PC-9 (cell line): ENCODE measurements at places on chromosomes 5 and 9. TPM values are rescaled to one million over a fixed set of nuclear protein-coding genes. Genes with fewer than 3 reads are reported as not detected.
A peak's percentile ranks its signal among the peaks of the same experiment; 100 is the strongest.

CDKN2A gene
- 282 and 404 TPM in 2 replicates for total RNA-seq

DNA sequence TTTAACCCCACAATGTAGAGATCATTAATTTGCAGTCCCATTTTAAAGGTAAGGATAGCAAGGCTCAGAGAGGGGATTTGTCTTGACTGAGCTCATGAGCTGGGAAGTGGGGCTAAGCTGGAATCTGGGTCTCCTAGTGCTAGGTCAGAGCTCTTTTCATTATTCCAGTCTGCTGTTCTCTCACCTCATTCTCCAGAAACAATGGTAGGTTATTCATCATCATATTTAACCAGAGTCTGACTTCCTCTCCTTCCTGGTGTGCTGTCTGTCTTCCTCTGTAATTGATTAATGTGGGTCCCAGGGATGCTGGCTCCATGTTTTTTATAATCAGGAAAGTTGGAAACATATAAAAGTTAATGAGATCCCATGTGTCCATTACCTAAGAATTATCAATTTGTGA is 20.6 kb downstream of the C9orf43 start:
- no peak for DNase-seq
- H3K4me1 ChIP-seq, result no peaks in the 10 kb centered on the region
- H3K27ac ChIP-seq, result no peak overlapping the region
- no peaks in the 10 kb centered on the region for H3K27me3 ChIP-seq
- H3K36me3 ChIP-seq, result no peaks in the 10 kb centered on the region
- H3K4me3 ChIP-seq, result no peak overlapping the region

GRCh38 chr5:72486371-72486770 is 20.8 kb downstream of the ZNF366 start:
- DNase-seq, result no peak

DRD1 gene
- not detected in 2 replicates for total RNA-seq

RABL6 gene
- 116 and 136 TPM in 2 replicates for total RNA-seq

SLC34A3 gene
- 1.4 and 2.5 TPM in 2 replicates for total RNA-seq

GRCh38 chr5:110757118-110757729 is 18.4 kb downstream of the SLC25A46 start:
- DNase-seq, result peak; percentile 38
- H3K27ac ChIP-seq, result no peak overlapping the region
- H3K4me1 ChIP-seq, result no peaks in the 10 kb centered on the region
- H3K27me3 ChIP-seq, result no peaks in the 10 kb centered on the region
- H3K36me3 ChIP-seq, result peaks cover 16% of the 10 kb centered on the region; the same call in 1 of the 2 replicates
- H3K4me3 ChIP-seq, result no peak overlapping the region

- H3K4me3 ChIP-seq, result no peak overlapping the region
- H3K36me3 ChIP-seq, result no peaks in the 10 kb centered on the region
- no peaks in the 10 kb centered on the region for H3K27me3 ChIP-seq
- DNase-seq, result no peak
- H3K27ac ChIP-seq, result no peak overlapping the region
These were observed 21.4 kb upstream of the CCNO start for GRCh38 chr5:55254802-55255201.

GPR151 gene
- not detected in 2 replicates for total RNA-seq

SLC6A19 gene
- not detected in 2 replicates for total RNA-seq

DNA sequence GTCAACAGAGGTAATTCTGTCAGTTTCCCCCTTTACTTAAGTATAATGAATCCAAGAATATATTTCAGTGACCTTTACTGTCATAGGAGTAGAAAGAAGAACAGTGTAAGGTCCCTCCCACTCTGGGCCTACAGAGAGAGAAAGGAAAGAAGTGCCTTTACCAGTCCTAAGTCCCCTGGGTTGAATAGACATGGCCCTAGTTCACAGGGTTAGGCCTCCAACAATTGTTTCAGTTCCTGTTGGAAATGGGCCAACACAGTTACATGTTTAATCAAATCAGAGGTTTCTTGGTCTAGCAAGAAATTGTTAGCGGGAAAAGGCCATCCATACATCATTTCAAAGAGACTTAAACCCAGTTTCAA is 605.6 kb downstream of the MTRR start:
- H3K4me3 ChIP-seq, result no peak overlapping the region
- H3K36me3 ChIP-seq, result no peaks in the 10 kb centered on the region
- no peak for DNase-seq
- no peaks in the 10 kb centered on the region for H3K4me1 ChIP-seq
- H3K27me3 ChIP-seq, result no peaks in the 10 kb centered on the region; the same call in 1 of the 2 replicates

DNA sequence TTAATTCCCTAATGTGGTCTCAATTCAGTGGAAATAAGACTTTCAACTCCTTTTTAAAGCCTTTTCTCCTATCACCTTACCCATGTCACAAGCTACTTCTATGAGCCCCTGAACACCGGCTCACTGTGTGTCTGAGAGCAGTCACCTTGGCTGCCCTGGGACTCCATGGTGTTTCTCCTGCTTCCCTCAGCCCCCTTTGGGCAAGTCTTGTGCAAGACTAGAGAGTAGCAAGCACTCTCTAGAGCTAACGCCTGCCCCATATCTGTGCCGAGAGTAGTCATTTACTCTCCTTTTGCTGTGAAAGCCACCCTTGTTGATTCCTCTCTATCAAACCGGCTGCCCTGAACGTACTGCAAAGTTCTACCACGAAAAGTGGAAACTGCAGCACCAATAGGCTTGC is 77.9 kb upstream of the DAB2 start:
- H3K4me3 ChIP-seq, result no peak overlapping the region
- H3K4me1 ChIP-seq, result peaks cover 11% of the 10 kb centered on the region
- DNase-seq, result no peak

GRCh38 chr5:78295035-78295961 is 800 bp upstream of the AP3B1 start:
- peak; percentile 55 for DNase-seq
- peak overlapping the region; percentile 94 for H3K4me3 ChIP-seq
- no peaks in the 10 kb centered on the region for H3K36me3 ChIP-seq

GRCh38 chr5:101897914-101898313 is 398.2 kb downstream of the SLCO4C1 start:
- H3K27me3 ChIP-seq, result no peaks in the 10 kb centered on the region
- H3K36me3 ChIP-seq, result no peaks in the 10 kb centered on the region
- H3K27ac ChIP-seq, result no peak overlapping the region
- no peak overlapping the region for H3K4me3 ChIP-seq
- no peaks in the 10 kb centered on the region for H3K4me1 ChIP-seq
- DNase-seq, result no peak

DNA sequence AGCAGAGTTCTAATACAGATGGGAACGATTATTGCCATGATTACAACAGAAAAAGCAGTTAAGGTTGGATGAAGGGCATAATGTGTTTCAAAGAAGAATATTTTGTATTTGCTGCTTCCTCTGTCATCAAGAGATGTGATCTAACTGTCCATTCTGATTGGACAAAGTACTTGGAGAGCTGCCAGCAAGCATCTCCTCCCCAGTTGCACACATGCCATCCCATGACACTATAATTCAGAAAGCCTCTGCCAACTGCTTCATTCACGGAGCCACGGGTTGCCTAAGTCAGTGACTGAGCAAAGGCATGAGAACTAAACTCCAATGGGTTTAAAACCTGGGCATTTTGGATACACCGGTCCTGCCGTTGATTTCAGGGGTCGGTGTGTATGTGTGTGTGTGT is 253.8 kb downstream of the CRB2 start:
- no peaks in the 10 kb centered on the region for H3K36me3 ChIP-seq
- no peak overlapping the region for H3K4me3 ChIP-seq
- no peak overlapping the region for H3K27ac ChIP-seq
- no peaks in the 10 kb centered on the region for H3K4me1 ChIP-seq
- DNase-seq, result no peak

CDC14B gene
- total RNA-seq, result 43.3 and 47.2 TPM in 2 replicates

CDC26 gene
- total RNA-seq, result 40.4 and 43.4 TPM in 2 replicates

DNA sequence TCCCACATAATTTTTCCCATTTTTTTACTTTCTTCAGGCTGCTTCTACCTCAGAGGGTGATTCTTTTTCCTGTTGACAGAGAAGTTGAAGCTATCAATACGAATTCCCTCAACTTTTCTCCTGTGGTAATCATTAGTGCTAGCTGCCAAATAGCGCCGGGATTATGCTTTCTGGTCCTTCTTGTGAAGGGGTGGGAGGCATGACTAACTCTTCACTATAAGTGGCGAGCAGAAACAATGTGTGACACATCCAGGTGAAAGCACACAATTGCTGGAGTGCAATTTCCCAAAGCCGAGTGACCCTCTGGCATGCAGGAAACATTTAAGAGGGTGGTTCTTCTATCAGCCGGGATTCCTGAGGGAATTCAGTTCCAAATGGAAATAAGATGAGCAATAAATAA is 56.0 kb downstream of the TRPC7 start:
- no peak overlapping the region for H3K4me3 ChIP-seq
- no peaks in the 10 kb centered on the region for H3K27me3 ChIP-seq
- no peaks in the 10 kb centered on the region for H3K36me3 ChIP-seq
- DNase-seq, result no peak
- H3K27ac ChIP-seq, result no peak overlapping the region

UBQLN1 gene
- total RNA-seq, result 118 and 129 TPM in 2 replicates

- H3K4me3 ChIP-seq, result no peak overlapping the region
- no peaks in the 10 kb centered on the region for H3K4me1 ChIP-seq
- H3K27ac ChIP-seq, result no peak overlapping the region
- H3K27me3 ChIP-seq, result peaks cover 87% of the 10 kb centered on the region
- no peak for DNase-seq
- H3K36me3 ChIP-seq, result no peaks in the 10 kb centered on the region
These were observed 81.4 kb downstream of the COL5A1 start for GRCh38 chr9:134723037-134723436.

STKLD1 gene
- total RNA-seq, result 3.1 and 4.8 TPM in 2 replicates

GRCh38 chr5:172713809-172714490 is 57.0 kb downstream of the DUSP1 start:
- H3K36me3 ChIP-seq, result no peaks in the 10 kb centered on the region
- H3K27ac ChIP-seq, result no peak overlapping the region
- DNase-seq, result no peak
- no peaks in the 10 kb centered on the region for H3K27me3 ChIP-seq

DNA sequence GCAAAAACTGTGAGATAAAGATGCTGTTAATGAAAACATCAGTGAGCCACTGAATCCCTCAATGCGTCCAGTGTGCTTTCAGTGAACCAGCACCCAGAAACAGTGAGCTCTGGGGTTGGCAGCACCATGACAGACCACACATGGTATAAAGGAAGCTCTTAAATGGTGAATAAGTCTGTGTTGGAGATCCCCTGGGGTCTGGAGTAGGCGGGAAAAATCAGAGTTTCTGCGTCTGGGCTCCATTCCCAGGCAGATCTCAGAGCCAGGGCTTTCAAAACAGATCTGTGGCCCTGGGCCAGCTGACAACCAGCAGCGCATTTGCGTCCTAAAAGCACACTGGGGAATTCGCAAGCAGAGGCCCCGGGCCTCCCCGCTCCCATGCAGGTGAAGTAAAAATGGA is 233.5 kb downstream of the FRMD3 start:
- no peaks in the 10 kb centered on the region for H3K36me3 ChIP-seq
- H3K4me1 ChIP-seq, result peaks cover 11% of the 10 kb centered on the region
- DNase-seq, result no peak
- H3K4me3 ChIP-seq, result no peak overlapping the region

DNA sequence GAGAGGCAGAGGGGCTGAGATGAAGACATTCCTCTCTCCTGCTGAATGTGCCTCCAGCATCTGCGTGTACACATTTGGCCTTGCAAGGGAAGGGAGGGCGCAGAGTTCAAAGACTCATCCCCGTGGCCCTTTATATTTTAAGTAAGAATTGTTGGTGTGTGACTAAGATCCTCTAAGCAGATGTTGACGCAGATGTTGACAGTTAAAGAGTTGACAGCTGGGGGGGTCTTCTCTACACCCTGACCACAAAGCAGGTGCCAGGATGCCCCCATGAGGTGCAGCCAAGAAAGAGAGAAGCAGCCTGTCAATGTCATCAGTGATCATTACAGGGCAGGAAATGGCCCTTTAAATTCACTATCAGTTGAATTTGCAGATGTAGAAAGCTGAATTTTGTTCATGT is 262.9 kb downstream of the IRX1 start:
- H3K36me3 ChIP-seq, result no peaks in the 10 kb centered on the region
- no peaks in the 10 kb centered on the region for H3K4me1 ChIP-seq
- peaks cover 73% of the 10 kb centered on the region for H3K27me3 ChIP-seq
- no peak overlapping the region for H3K27ac ChIP-seq
- no peak for DNase-seq
- H3K4me3 ChIP-seq, result no peak overlapping the region

NSMF gene
- total RNA-seq, result 73.4 and 90.4 TPM in 2 replicates

- H3K27me3 ChIP-seq, result no peaks in the 10 kb centered on the region
- H3K4me3 ChIP-seq, result no peak overlapping the region
- DNase-seq, result no peak
These were observed 407.7 kb downstream of the PDE4D start for GRCh38 chr5:59485629-59486439.

SLC45A2 gene
- 0.20 and 0.33 TPM in 2 replicates for total RNA-seq

DNA sequence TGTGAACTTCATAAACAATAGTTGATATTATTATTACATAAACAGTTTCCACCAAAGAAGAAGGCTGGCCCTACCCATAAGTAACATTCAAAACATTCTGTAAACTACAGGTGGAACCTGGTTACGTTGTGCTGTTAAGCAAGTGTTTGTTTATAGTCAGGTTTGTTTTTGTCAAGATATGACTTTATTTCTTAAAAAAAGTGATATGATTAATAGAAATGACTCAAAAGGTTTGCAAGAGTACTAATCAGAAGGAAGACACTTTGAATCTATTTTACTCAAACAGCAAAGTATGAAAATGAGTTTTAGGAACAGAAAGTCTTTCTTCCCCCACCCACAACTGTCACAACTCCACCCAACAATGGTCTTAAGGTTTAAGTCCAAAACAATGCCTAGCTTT is 220.8 kb downstream of the PLK2 start:
- DNase-seq, result no peak
- peak overlapping the region; percentile 62 for H3K27ac ChIP-seq
- 0 out of 2 replicates have a peak, but pooled peaks cover 6% of the 10 kb centered on the region for H3K36me3 ChIP-seq
- no peaks in the 10 kb centered on the region for H3K27me3 ChIP-seq
- H3K4me1 ChIP-seq, result peaks cover 37% of the 10 kb centered on the region

DNA sequence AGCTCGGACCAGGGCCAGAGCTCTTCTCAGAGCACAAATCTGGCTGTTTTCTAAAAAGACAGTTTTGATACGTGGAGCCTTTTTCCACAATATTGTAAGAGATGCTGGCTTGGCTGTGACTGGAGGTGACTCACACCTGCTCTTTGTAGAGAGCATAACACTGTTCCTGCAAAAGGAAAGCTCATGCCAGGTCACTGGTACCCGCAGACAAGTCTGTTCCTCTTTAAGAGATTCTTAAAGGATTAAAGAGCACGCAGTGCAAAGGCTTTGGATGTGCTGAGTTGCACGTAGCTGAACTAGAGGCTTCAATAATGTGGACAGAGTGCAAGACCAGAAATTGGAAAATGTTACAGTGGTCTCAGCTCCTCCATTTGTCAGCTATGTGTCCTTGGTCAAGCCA is 19.0 kb downstream of the ACTL7B start:
- no peak overlapping the region for H3K27ac ChIP-seq
- H3K4me1 ChIP-seq, result peaks cover 19% of the 10 kb centered on the region
- no peaks in the 10 kb centered on the region for H3K27me3 ChIP-seq
- no peak for DNase-seq

GRCh38 chr5:74017786-74018211 is 391.8 kb downstream of the ARHGEF28 start:
- no peaks in the 10 kb centered on the region for H3K27me3 ChIP-seq
- peaks cover 24% of the 10 kb centered on the region for H3K4me1 ChIP-seq
- DNase-seq, result peak; percentile 90
- H3K4me3 ChIP-seq, result no peak overlapping the region
- H3K27ac ChIP-seq, result peak overlapping the region; percentile 75

SLC36A3 gene
- not detected in 2 replicates for total RNA-seq

ROR2 gene
- total RNA-seq, result not detected in 2 replicates
